OCI-M1 (cell line): ENCODE measurements at places on chromosomes 5 and 9.

DNA sequence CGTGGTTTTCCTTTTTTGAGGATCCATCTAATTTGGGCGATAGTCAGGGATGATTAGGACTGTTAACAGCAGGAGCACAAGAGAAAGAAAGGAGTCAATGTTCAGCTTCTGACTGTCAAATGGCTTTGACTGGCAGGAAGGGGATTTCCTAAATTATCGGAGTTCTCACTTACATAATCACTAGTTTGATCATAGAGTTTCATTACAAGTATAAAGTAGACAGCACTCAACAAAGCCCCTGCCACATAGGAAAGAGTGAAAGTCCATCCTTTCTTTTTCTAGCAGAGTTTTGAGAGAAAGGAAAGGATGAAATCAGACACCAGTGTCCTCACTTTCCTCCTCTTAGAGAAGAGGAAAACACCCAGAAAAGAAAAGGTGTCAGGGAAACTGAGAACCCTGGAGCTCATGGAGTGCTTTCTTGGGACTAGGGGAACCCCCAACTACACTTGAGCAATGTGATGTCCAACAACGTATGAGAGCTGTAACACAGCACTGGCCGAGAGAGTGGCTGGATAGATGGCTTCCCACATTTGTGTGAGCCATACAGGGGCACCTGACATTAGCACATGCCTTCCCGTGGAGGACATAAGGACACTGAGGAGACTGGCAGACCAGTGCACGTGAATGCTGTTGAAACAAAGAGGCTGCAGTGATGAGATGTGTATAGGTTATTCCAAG is 26.0 kb upstream of the LPAR1 start:
- DNase-seq = no peak

DNA sequence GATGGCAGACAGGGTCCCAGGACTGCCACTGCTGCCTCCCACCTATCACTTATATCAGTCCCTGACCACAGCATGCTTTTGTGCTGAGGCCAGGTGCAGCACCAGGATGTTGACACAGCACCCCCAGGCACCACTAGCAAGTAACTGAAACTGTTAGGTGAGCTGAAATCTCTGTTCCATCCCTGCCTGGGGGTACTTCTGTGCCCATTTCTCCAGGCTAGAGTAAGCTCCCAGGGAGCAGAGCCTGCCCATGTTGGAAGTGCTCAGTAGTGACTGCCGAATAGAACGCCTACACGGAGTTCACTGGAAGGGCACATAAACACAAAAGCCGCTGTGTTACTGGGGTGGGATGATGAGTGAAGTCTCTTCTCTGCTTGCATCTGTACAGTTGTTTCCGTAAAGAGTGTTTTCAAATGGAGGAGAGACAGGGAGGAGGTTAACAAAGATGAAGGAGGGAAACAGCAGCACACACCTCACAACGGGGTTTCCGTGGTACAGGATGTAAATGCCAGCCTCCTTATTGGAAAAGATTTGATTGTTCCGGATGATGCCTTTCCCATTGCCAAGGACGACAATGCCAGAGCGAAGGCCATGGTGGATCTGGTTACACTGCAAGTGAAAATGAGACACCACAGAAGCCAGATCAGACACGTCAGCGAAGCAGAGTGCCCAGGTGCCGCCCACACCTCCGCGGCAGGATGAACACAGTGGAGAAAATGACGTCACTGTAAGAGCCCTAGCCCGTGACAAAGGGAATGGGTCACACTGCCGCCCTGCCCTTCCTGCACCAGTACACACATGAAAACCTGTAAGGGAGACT is 43.1 kb downstream of the POLR1E start:
- no peak for DNase-seq

- DNase-seq = no peak
Measured at GRCh38 chr5:160330212-160330611, 17.8 kb upstream of the CCNJL start.

DNA sequence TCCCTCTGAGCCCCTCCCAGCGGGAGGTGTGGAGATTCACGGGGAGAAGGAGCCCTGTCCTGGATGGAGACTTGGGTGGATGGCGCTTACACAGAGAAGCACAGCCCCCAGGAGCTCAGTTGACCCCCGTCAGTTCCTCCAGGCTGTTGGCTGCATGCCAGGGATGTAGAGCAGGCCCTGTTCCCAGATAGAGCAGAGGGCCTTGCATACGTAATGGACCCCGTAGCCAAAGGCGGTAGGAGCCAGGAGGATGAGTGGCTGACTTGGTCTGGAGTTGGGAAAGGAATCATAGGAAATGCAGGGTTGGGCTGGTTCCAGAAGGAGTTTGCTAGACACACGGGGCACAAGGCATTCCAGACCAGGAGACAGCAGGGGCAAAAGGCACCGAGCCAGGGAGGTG is 2.5 kb downstream of the PMPCA start:
- no peak for DNase-seq

DNA sequence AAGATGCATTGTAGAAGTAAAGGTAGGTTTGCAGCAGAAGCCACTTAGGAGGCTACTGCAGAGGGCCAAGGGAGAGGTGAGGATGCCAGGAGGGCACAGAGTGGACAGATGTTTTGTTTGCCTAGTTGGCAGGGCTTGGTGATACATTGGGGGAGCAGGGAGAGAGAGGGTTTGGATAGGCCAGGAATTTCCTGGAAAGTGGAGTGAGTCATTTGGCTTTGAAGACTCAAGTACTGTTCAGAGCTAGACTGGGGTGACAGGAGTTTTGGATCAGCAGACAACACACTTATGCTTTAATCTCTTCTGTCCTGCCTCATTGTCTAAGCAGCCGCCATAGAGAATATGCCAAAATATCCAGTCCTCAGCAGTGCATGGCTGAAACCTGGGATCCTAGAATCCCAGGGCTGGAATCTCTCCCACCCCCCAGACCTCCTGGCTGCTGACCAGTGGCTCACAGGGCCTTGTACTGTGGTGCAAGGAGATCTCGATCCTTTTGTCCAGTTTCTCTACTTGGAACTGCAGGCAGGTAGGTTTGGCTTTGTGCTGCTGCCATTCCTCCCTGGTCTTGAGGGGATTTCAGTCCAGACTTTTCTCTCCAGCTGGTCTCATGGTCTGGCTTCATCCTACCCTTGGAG is 11.0 kb downstream of the TMEM268 start:
- DNase-seq = no peak

- no peak for DNase-seq
Measured at GRCh38 chr9:2771661-2772060, 54.4 kb downstream of the KCNV2 start.

GRCh38 chr5:173001229-173001841 is 17.8 kb downstream of the ATP6V0E1 start:
- DNase-seq = no peak

DNA sequence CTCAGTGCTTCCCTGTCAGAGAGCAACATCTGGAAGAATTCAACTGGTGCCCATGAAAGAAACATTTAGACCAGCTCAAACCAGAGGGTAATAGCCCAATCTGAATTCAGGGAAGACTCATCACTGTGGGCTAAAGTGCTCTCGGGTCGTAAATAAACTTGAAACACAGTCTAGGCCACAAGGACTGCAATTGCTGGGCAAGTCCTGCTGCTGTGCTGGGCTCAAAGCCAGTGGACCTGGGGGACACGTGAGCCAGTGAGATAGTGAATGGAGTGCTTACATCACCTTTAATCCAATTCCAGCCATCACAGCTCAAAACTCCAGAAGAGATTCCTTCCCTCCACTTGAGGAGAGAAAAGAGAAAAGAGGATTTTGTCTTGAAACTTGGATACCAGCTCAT is 78.1 kb upstream of the DAP start:
- no peak for DNase-seq

- no peak for DNase-seq
Measured at GRCh38 chr5:16570121-16570815, 46.5 kb downstream of the RETREG1 start.

DNA sequence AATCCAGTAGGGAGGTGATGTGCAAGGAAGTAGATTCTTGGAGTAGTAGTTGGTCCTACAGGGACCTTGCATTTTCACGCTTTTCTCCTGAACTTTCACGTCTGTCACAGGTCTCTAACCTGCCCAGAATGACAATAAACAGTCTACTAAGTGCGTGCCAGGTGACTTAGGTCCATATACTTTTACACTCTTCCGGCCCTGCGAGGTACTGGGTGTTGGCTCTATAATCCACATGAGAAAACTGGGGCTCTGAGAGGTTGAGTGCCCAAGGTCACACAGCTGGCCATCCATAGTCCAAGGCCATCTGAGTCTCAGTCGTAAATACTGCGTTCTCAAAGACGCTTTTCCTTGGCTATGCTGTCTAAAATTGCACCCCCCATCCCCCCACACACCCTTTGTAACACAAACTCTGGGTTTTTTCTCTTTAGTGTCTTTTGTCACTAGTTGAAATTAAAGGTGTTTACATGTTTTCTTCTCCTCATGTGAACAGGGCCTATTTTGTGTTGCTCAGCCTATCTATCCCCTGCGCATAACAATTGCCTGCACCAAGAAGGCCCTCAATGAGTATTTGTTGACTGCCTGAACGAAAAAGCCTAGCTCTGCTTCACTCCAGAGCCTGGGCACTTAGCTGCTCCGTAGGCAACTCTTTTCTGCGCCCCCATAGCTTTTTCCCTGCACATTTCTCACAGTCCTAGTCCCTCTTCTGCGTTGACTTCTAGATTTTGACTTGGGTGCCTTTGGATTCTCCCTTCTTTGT is 943 bp downstream of the SFXN1 start:
- peak; percentile 41 for DNase-seq

DNA sequence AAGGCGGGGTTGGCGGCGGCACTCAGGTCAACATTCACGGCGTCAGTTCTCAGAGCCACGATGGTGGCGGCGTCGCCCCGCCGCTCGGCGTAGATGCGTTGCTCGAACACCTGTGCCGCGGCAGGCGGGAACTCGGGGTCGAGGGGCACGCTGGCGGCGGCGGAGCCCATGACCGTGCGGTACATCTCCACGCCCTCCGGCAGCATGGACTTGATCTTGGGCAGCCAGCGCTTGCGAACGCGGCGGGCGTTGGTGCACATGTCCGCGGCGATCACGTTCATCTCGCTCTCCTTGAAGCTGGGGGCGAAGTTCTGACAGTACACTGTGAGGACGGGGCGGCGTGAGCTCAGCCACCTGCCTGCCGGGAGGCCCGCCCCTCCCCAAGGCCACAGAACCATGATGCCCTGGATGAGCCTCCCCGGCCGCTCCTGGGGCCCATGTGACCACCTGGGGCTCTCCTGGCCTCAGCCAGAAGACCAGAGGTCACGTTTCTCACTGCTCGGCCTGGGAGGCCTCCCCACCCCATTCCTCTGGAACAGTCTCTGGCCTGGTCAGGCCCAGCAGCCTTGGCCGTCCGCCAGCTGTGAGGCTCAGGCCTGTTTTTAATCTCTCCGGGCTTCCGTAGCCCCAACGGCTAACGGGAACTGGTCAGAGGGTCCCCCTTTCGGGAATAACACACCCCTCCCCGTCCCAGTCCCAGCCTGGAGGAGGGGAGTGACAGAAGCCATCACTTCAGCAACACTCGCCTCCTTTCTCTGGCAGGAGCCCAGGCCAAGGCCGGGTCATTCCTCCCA is 50.7 kb upstream of the UBAC1 start:
- DNase-seq = peak; percentile 5

- DNase-seq = no peak
Measured at GRCh38 chr5:134275822-134276221, 49.9 kb upstream of the PPP2CA start.

- no peak for DNase-seq
Measured at GRCh38 chr9:70020991-70021571, 22.6 kb upstream of the MAMDC2 start.
